ENCODE measurements at places on chromosomes 16 and 17.

DNA sequence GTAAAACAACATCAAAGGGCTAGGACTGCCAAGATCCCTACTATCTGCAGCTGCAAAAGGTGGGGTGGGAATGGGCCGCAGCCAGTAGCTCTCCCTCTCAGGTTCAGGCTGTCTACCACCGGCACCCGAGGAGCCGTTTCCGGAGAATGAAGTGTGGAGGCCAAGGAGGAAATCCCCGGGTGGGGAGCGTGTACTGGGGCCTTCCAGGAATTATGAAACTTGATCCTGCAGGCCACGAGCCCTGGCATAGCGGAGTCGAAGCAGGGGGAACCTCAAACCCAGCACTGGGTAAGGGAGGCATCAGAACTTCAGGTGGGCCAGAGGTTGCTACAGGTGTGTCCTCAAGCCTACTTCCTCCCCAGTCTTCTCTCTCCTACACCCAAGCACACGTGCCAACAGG lies 5.1 kb downstream of the INPP5K start:
- no peak for DNase-seq

DNA sequence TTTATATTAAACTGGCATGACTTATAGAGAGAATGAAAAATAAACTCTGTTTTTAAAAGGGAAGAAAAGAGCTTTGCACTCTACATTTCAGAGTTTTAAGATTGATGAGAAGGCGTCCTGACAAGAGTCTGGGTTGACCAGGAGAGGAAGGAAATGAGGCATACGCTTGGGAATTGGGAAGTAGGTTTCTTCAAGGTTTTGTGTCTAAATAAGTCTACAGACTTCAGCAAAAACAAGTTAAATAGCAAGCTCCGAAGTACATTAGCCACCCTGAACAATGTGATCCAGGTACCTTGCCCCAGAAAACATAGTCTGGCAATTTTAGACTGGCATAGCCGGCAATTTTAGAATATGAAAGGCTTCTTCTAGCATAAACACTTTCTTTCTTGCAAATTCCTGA lies 28.5 kb upstream of the CCDC182 start:
- no peak for DNase-seq

DNA sequence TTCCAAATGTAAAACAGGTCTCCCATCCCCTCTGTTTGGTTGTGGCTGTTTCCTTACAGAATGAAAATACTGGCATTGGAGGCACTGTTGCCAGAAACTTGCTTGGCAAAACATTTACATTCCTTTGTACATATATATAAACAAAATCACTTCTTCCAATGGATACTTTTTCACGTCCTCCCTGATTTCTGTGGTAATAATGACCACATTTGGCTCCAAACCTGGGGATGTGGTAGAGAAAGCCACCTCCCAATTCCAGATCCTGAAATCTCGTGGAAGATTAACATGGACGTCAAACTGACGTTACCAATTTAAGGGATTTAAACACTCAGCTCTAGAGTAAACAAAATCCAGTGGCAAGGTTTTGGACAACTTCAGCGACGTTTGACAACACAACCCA lies 370.8 kb upstream of the ZFHX3 start:
- no peak for DNase-seq

GRCh38 chr16:2082983-2083364 lies 35.2 kb downstream of the TSC2 start:
- DNase-seq = no peak

DNA sequence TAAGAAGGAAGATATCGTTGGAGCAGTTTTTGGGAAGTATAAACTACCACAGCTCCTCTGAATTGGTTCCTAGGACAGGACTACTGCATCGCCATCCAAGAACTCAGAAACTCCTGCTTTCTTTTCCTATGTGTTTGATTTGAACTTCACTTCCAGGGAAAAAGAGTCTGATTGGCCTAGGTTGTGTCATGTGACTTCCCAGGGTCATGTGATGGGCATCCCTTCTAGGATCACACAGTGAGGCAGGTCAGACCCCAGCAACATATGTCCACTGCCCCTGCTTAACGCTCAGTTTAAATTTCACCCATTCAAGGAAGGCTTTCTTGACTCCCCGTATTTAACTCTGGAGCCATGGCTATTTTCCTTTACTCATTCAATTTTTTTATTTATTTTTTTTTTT lies 445.2 kb upstream of the SALL1 start:
- DNase-seq = no peak

DNA sequence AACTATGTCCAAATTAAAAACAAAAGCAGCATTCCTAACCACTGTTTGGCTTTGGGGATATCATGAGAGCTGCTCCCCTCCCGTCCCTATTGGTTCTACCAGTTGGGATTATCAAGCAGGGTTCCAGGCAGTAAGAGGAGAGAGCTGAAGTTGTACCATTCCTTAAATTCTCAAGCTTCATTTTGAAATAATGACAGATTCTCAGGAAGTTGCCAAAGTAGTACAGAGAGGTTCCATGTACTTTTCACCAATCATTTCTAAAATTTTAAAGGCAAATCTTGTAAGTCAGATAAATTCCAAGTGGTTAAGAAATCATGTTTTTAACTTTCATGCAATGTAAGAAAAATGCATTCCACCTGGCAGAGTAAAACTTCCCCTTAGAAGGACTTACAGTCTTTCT lies 36.9 kb downstream of the TEX2 start:
- no peak for DNase-seq

DNA sequence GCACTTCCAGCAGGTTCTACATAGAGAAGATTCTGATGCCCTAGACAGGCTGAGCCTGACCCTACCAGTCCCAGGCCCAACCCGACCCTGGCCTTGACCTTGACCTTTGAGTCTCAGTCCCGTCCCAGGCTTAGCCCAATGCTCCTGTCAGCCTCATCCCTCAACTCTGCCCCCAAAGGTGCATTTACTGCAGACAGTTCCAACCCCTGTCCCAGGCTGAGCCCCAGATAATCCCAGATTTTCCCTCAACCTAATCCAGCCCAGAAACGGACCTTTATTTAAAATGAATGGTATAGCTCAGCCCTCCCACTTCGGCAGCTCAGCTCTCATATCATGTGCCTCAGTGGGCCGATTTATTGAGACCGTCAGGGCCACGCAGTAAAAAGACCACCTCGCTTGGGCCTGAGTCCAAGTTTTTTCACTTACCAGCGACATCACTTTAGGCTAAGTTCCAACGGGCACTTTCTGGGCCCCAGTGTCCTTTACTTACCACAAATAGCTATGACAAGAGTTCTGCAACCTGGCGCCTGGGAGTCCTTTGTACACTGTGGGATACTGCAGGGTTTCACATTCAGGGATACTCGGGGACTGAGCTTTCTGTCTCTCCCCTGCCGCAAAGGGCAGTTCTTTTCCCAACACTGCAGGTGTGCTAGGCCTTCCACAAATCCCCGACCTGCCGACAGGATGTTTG lies 89.5 kb downstream of the WSCD1 start:
- no peak for DNase-seq

DNA sequence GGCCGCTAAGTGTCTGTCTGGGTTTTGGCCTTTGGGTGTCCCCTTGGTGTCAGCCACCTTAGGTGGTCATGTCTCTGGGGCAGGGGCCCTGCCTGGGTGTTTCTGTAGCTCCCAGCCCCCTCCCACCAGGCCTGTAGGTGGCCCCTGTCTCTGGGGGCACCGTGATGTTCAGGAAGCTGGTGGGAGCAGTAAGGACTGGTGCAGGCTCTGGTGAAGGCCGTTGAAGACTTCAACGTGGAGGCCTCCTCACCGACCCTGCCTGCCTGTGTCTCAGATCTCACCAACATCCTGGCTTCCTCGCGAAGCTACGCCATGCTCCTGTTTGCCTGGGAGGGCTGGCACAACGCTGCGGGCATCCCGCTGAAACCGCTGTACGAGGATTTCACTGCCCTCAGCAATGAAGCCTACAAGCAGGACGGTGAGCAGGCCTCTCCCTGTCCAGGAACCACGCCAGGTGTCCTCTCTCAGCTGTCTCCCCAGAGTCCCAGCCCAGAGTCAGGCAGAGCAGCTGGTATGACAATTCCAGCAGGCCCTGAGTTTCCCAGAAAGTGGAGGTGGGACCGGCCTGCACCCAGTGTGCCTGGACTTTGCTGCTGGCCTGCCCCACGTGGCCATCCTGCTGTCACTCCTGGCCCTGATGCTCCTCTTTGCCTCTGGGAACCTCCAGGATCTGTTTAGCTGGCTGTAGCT lies 2.8 kb downstream of the ACE start:
- no peak for DNase-seq

GRCh38 chr16:85570213-85570734 lies 42.8 kb upstream of the GSE1 start:
- no peak for DNase-seq

DNA sequence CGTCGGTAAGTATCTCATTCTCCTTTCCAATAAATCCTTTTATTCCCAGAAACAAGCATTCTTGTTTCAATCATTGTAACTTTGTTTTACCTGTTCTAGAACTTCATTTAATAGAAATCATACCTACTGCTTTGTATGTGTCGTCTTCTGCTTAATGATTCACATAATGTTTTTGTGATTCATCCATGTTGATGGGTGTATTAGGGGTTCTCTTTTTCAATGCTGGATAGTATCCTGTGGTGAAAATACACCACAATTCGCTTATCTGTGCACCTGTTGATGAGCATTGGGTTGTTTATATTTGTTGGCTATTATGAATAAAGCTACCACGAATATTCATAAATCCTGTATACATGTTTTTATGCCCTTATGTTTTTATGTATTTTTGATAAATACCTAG lies 703.2 kb downstream of the MAF start:
- DNase-seq = no peak

- DNase-seq = no peak
Observed at GRCh38 chr16:56625943-56626654, 518 bp downstream of the MT1E start.
